ENCODE measurements at places on chromosomes 3 and 15. TPM values are rescaled to one million over a fixed set of nuclear protein-coding genes. Genes with fewer than 3 reads are reported as not detected.
A peak's percentile ranks its signal among the peaks of the same experiment; 100 is the strongest.

DNA sequence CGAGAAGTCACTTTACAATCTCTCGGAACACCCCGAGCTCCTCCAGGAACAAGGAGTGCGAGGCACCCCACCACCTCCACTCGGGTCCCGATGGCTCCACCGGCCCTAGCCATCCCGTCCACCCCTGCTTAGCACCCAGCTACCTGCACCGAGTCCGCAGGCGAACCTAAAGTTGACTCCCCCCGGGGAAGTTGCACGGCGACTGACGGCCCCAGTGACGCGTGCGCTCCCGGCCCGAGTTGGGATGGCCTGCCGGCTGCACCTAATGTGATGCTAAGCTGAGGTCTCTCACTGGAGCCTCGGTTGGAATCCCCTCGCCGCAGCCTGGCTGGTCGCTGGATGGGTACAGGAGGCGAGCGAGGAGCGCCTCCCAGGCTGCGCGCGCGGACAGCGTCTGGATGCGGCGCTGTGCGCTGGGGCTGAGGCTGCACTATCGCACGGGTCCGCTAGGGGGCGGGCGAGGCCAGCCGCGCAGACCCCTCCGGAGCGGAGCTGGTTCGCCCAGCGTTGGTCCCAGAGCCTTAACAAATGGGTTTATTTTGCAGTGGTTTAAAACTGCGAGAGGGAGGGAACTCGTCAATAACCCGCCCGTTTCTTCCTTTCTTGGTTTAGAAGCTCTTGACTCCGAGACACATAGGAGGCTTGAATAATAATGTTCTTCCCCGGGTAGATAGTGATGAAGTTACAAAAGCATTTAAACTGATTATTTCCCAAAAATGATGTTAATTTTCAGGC is at the start of gene OXTR:
Gene OXTR, minus strand, starts transcription at position 526 of the 735 bp plus-strand sequence. CDS start 1,426 bp downstream, outside the sequence.
- DNase-seq, result peak; percentile 80
- H3K36me3 ChIP-seq, result no peaks in the 10 kb centered on the region
- H3K4me1 ChIP-seq, result peaks cover 18% of the 10 kb centered on the region
- H3K27ac ChIP-seq, result no peak within 1 kb of the TSS
- peaks cover 34% of the 10 kb centered on the region for H3K27me3 ChIP-seq

GRCh38 chr3:42662037-42662812 is 8.7 kb downstream of the ZBTB47 start:
- no peaks in the 10 kb centered on the region for H3K4me1 ChIP-seq
- H3K27me3 ChIP-seq, result no peaks in the 10 kb centered on the region
- H3K36me3 ChIP-seq, result no peaks in the 10 kb centered on the region
- H3K27ac ChIP-seq, result no peak overlapping the region

DNA sequence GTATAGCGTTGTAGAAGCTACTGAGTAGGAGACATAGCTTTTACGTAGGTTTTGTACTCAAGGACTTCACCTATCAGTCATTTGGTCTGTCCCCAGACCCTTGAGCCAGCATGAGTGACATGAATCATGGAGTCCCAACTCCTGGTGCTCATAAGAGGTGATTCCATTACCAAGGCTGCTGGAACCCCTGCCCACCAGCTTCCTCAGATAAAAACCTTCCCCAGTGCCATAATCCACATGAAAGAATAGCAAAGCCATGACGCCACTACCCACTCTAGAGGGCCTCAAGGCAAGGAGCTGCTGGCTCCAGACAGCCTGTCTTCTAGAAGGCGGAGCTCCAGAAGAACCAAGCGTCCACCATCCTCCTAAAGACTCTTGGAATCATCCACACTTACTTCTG is 69.6 kb downstream of the NCEH1 start:
- DNase-seq, result no peak
- no peak overlapping the region for H3K27ac ChIP-seq
- no peaks in the 10 kb centered on the region for H3K36me3 ChIP-seq
- no peaks in the 10 kb centered on the region for H3K4me1 ChIP-seq

GRCh38 chr3:105526360-105527111 is 159.8 kb downstream of the ALCAM start:
- H3K27ac ChIP-seq, result no peak overlapping the region
- H3K4me1 ChIP-seq, result peaks cover 22% of the 10 kb centered on the region
- no peaks in the 10 kb centered on the region for H3K36me3 ChIP-seq
- no peak for DNase-seq
- no peaks in the 10 kb centered on the region for H3K27me3 ChIP-seq
- no peak overlapping the region for H3K4me3 ChIP-seq

DNA sequence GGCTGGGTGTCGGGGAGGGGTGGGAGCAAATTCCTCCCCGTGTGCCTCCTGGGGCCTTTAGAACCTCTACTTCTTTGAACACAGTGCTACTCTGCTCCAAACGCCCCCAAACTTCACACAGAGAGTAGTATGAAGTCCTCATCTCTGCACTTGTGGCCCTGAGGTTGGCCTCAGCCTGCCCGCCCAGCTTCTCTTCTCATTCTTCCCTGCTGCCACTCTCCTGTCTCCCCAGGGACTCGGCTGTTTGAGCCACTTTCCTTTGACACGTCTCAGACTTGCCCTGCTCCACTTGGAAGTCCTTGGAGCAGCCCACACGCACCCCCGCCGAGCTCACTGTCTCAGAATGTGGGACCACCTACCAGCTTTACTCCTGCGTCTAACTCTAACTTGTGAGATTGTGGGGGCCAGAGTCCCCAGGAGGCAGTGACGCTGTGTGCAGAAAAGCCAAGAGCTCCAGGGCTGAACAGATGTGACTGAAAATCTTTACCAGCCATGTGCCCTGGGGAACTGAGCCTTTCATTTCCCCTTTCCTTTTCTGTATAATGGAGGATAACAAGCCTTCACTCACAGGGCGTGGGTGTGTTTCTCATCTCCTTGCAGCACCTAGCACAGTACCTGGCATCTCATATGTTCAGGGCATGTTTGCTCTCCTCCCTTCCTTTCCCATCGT is 233.6 kb upstream of the CTDSPL start:
- DNase-seq, result no peak
- no peaks in the 10 kb centered on the region for H3K27me3 ChIP-seq
- no peak overlapping the region for H3K27ac ChIP-seq

- DNase-seq, result no peak
- no peaks in the 10 kb centered on the region for H3K27me3 ChIP-seq
- H3K36me3 ChIP-seq, result peaks cover 10% of the 10 kb centered on the region
- no peak overlapping the region for H3K4me3 ChIP-seq
These were observed 108.2 kb downstream of the EOMES start for GRCh38 chr3:27613846-27614500.

DNA sequence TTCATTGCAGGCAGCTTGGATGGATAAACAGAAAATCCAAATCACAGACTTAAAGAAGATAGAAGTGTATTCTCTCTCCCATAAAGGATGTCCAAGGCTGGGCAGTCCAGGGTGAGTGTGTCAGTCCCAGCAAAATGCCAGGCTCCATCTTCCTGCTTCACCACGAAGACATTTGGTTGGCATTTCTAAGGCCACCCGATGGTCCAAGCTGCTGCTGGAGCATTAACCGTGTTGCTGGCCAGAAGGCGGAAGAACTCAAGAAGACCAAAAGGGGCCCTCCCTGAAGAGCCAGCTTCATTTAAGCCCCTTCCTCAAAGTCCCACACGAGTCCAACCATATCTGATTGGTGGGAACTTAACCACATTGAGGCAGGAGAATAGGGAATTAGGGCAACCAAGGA is 3.0 kb upstream of the CYP11A1 start:
- no peak for DNase-seq
- H3K4me3 ChIP-seq, result no peak overlapping the region
- H3K36me3 ChIP-seq, result no peaks in the 10 kb centered on the region
- peaks cover 22% of the 10 kb centered on the region for H3K4me1 ChIP-seq
- peaks cover 24% of the 10 kb centered on the region for H3K27me3 ChIP-seq

GRCh38 chr3:186993210-186993782 is 63.0 kb downstream of the ST6GAL1 start:
- DNase-seq, result no peak
- H3K4me3 ChIP-seq, result no peak overlapping the region
- peaks cover 34% of the 10 kb centered on the region for H3K4me1 ChIP-seq
- no peaks in the 10 kb centered on the region for H3K27me3 ChIP-seq
- peak overlapping the region; percentile 61 for H3K27ac ChIP-seq
- peaks cover 25% of the 10 kb centered on the region for H3K36me3 ChIP-seq

DNA sequence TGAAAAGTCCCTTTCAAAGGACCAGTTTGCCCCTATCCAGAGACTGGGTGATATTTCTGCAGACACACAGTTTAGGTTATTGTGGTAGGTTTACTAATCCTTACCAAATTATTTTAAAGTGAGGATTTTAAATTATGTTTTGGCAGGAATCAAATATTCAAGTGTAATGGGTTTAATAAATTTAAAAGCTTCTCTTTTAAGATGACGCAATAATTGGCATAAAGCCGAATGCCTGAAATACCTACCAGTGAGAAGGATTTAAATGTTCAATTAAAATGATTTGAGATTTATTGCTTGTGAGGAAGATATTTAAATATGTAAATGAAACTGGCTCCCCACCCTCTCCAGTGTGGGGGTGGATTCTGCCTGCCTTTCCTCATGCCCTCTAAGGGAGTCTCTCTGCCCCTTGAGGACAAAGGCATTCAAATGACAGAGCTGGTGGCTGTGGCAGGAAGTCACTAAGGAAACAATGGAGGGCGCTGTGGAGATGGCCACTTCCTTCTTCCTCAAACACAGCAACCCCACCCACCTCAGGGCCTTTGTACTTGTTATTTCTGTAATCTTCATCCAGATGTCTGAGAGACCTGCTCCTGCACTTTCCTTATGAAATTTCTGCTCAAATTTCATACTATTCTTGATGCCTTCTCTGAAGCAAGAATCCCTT is 131.7 kb downstream of the TNIK start:
- H3K4me1 ChIP-seq, result peaks cover 34% of the 10 kb centered on the region
- DNase-seq, result peak; percentile 46
- no peaks in the 10 kb centered on the region for H3K27me3 ChIP-seq
- no peak overlapping the region for H3K27ac ChIP-seq
- peaks cover 2% of the 10 kb centered on the region for H3K36me3 ChIP-seq

DNA sequence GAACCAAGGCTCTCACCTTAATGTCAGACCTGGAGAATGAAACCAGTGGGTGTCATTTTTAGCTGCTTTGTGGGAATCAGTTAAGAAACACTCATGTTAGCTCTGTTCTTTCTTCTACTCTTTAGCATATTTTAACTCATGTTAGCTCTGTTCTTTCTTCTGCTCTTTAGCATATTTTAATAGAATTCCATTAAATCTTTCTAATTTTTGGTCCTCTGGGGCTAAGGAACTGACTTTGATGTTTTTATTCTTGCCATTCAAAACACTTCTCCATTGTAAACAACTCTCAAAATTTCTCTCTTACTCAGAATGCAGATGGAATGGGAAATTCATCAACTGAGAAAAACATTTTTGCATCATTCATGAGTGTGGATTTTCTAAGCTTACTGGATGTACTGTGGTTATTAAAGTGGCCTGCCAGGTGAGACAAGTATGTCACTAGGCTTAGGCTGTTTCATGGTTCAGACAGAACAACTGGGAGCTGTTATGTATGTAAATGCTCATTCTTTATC is 680.6 kb downstream of the ROBO2 start:
- DNase-seq, result no peak
- H3K36me3 ChIP-seq, result peaks cover 1% of the 10 kb centered on the region
- H3K27me3 ChIP-seq, result no peaks in the 10 kb centered on the region
- no peak overlapping the region for H3K27ac ChIP-seq

DNA sequence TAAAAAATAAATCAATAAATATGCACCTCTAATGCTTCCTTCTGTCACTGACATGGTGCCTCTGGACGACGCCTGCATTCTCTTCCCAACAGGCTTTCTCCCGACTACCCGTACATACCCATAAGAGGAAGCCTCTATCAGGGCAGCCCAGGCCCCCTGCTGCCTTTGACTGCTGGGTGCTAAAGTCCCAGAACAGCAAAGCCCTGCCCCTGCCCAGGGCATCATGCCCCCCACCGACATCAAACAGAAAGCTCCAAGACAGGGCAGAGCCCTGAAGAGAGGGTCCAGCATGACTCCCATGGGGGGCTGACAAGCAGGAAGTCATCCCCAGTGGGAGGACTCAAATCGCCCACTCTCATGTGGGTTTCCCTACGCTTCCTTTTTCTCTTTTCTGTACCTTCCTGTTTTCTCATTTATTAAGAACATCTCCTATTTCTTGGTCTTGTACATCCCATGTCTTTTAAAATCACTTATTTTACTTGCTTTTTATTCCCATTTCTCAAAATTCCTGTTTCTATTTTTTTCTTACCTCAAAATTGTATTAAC is 23.4 kb downstream of the XPC start:
- peaks cover 25% of the 10 kb centered on the region for H3K36me3 ChIP-seq
- no peak overlapping the region for H3K4me3 ChIP-seq
- no peak for DNase-seq
- H3K27me3 ChIP-seq, result no peaks in the 10 kb centered on the region
- H3K4me1 ChIP-seq, result no peaks in the 10 kb centered on the region

DNA sequence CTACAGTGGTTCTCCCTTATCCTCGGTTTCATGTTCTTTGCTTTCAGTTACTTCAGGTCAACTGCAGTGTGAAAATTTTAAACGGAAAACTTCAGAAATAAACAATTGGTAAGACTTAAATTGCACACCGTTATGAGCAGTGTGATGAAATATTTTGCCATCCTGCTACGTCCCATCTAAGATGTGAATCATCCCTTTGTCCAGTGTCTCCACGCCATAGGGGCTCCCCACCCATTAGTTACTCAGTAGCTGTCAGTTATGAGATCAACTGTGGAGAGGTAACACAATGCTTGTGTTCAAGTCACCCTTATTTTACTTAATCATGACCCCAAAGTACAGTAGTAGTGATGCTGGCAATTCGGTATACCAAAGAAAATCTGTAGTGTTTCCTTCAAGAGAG is 47.4 kb downstream of the TJP1 start:
- no peak overlapping the region for H3K27ac ChIP-seq
- no peak overlapping the region for H3K4me3 ChIP-seq
- DNase-seq, result no peak
- H3K4me1 ChIP-seq, result no peaks in the 10 kb centered on the region
- H3K36me3 ChIP-seq, result no peaks in the 10 kb centered on the region

GRCh38 chr15:77071305-77072223 is 655 bp upstream of the TSPAN3 start:
- no peak for DNase-seq
- H3K27ac ChIP-seq, result no peak overlapping the region
- peaks cover 41% of the 10 kb centered on the region for H3K4me1 ChIP-seq
- H3K4me3 ChIP-seq, result peak overlapping the region; percentile 74
- no peaks in the 10 kb centered on the region for H3K27me3 ChIP-seq

DNA sequence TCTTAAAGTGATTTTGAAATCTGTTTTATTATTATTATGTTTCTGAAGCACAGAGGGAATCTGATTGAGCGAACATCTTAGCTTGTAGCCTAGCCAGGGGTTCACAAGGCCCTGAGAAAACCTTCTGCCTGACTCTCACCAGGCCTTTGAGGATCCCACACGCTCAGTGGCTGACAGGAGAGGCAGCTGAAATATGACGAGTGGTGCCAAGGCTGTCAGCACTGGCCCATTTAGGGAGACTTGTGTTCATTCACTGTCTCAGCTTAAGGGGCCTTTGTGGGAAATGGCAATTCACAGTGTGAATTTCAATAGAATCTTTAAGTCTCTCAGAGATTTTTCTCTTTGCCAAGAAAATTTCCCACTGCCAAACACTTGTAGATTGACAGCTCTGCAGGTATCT is 770.9 kb downstream of the TUSC7 start:
- H3K4me3 ChIP-seq, result no peak overlapping the region
- no peaks in the 10 kb centered on the region for H3K36me3 ChIP-seq
- no peaks in the 10 kb centered on the region for H3K4me1 ChIP-seq
- DNase-seq, result no peak
- no peak overlapping the region for H3K27ac ChIP-seq

The FGD5 gene
- not detected for total RNA-seq

The KLF15 gene
- total RNA-seq, result 0.44 TPM

The PIGZ gene
- 1.7 TPM for total RNA-seq

The VIPR1 gene
- 5.6 TPM for total RNA-seq

The ZNF502 gene
- 1.00 TPM for total RNA-seq

The FAM107A gene
- not detected for total RNA-seq

The SGO1 gene
- 27.8 TPM for total RNA-seq

The KNG1 gene
- not detected for total RNA-seq

The IQCF2 gene
- not detected for total RNA-seq

The POPDC2 gene
- total RNA-seq, result 6.6 TPM

The ACP3 gene
- total RNA-seq, result not detected

The NEK10 gene
- total RNA-seq, result 0.09 TPM

The IGDCC3 gene
- total RNA-seq, result not detected

The LDHAL6B gene
- not detected for total RNA-seq

The GPR27 gene
- 2.5 TPM for total RNA-seq
